ENCODE measurements at places on chromosomes 1 and 21. TPM values are rescaled to one million over a fixed set of nuclear protein-coding genes. Genes with fewer than 3 reads are reported as not detected.

The MYBPH gene
- not detected for polyA plus RNA-seq

- no peak for DNase-seq
These were observed 13.3 kb upstream of the TP53BP2 start for GRCh38 chr1:223859058-223859457.

The UBE2U gene
- polyA plus RNA-seq = not detected

The PRDM16 gene
- not detected for polyA plus RNA-seq

The SPATA17 gene
- polyA plus RNA-seq = not detected

Measured in endothelial cell of umbilical vein (primary cell).